Stimulated activated CD8-positive, alpha-beta memory T cell treated with anti-CD3 and anti-CD28 coated beads, Interleukin-2, amount 100 ng/mL, for 48 hours (primary cell): ENCODE measurements at places on chromosomes 11 and 22.

- DNase-seq: no peak
Observed at GRCh38 chr11:64231546-64231945, 1.2 kb downstream of the DNAJC4 start.

DNA sequence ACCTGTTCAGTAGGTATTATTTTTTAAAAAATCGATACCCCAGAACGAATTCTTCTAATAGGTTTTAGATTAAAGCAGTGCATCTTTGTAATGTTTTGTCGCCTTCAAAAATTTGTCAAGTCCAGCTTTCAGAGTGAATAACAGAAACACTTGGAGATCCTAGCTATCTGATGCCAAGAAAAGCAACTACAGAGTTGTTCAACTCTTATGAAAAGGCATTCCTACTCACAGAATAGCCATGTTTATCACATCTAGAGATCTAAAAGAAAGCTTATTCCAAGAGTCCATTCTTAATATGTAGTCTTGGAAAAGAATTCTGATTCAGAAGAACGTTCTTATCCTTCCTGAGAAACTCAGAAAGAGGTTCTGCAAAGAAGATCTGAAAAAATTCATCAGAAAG is 268.5 kb downstream of the TTC28 start:
- no peak for DNase-seq

DNA sequence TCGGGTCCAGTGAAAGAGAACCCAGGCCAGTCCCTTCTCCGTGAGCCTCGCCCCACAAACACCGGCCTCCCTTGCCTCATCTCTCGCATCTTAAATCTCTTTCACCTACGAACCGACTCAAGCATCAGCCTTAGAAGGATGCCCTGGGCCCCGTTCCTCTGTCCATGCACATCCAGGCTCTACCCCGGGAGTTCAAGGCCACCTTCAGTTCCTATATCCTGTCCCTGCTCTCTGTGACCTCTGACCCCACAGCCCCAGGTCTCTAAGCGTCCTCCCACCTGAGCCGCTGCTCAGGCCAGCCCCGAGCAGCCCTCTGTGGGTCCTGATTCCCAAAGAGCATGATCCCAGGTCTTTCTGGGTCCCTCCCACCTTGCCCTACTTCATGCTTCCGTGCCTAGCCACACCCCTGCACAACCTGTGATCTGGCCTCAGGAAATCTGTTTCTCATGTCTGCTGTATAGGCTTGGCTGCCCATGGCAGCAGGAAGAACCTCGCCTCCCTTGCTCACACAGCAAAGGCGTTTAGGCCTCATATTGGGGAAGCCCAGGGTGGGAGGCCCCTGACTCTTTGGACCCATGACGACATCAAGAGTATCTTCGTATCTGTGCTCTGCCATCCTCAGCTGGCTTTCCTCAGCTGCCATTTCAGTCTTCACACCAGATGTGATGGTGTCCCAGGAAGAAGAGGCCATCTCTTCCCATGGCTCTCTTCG is 77.5 kb upstream of the SEPTIN5 start:
- no peak for DNase-seq

DNA sequence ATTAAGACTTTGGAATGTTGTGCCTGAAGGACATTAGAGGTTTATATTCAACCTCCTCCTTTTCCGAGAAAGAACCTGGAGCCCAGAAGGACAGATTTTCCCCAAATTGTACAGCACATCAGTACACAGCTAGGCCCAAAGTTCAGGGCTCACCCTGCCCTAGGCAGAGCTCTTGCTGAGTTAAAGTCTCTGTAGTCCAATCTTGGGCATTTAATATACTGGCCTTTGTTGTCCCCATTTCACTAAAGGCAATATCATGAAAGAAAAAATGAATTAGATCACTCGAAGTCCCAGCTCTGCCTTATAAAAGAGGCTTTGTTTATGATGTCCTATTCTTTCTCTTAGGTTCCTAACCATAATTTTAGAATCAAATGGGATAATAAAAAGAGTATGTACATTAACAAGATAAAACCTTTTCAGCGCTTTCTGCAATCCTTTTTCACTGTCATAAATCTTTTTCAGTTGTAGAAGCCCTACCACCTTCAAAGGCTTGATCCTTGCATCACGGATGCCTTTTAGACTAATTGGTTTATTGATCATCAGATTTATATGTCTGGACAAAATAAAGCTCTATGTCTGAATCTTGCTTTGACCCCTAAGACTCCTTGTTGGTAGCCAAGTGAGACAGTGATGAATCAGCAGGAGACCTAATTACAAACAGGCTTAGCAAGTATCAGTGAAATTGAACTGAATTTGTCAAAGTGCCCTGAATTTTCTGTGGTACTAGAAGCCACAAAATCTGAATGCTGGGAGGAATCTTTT is 39.8 kb downstream of the RELT start:
- no peak for DNase-seq

DNA sequence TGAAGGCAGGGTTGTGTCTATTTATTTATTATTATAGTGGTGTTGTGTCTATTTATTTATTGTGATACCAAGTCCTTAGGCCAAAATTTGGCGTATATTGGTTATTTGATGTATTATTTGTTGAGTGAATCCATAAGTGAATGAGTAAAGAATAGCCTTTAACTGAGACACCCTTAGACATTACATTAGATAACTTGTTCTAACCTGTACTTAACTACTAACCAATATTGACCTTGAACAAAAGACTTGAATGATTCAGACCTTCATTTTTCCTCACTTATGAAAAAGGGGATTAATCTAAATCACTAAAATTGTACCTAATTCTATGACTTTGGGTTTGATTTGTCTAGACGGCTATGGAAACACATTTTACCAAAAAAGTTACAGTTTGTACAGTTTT is 370.5 kb downstream of the JRKL start:
- DNase-seq: no peak
